Stromal cell of bone marrow (primary cell): ENCODE measurements at places on chromosomes 2 and 18.
A peak's percentile ranks its signal among the peaks of the same experiment; 100 is the strongest.

GRCh38 chr2:95277246-95277906, 3.1 kb downstream of the PROM2 start:
- no peak for DNase-seq

- peak; percentile 90 for DNase-seq
These were observed 139.0 kb downstream of the DDX1 start for GRCh38 chr2:15730545-15731212.

DNA sequence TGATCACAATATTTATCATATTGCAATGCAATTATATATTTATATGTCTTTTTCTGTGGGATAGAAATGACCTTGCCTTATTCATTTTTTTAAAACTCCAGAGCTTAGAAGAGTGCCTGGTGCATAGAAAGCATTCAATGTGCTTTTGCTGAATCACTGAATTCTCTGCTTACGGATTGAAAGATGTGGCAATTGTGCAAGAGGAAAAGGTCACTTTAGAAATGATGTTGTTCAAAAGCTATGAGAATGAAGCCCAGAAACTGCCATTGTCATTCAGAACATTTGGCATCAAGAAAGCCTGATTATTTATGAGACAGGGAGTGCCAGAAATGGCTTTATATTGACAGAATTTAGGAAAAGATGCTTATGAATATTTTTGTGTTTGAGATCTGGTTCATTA, 678.6 kb upstream of the CDH2 start:
- DNase-seq: peak; percentile 51

DNA sequence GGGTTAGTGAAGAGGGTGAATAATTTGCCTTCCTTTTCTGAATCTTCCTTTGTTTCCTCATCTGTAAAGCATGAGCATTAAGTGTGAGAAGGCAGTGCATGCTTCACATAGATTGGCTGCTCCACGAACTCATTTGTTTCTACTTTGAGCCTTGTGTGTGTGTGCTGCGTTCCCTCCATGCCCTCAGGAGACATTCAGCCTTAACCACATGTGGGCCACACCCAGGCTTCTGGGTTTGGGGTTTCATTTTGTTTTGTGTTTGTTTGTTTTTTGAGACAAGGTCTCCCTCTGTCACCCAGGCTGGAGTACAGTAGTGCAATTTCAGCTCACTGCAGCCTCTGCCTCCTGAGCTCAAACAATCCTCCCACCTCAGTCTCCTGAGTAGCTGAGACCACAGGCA, 843.3 kb downstream of the GALR1 start:
- DNase-seq: no peak

- peak; percentile 38 for DNase-seq
These were observed 20.7 kb upstream of the MREG start for GRCh38 chr2:216034065-216034464.

DNA sequence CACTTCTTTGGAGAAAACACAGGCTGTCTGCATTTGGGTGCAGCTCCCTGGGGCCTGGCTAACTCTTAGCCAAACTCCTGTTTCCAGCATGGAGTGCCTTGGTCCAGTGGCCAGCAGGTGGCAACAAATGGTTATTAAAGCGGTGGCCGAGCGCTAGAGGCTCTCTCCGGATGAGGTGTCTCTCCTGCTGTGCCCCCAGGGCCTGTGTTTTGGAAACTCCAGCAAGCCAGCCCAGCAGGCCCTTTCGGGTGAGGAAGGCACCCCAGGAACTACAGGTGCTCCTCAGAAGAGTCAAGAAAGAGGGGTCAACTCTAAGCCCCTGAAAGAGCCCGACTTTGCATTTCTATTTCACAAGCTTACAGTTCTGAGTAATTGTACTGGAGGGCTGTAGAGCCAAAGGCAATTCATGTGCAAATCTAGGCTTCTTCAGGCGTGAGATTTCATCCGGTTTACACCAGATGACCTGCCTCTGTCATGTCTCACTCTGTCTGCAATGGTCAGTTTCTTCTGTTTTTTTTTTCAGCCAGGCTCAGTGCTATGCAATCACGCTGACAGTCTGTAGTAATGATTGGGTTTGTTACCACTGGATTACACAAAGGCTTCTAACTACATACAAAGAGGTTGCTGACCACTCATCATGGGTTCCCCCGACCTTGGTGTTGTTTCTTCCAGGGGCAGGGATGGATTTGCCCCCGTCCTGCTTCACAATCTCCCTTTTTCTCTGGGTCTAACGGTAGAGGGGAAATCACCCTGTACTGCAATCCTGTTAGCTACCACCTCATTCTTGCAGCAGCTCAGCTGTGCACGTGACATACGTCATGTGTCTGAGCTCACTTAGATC, 7.6 kb upstream of the CHRNA1 start:
- peak; percentile 61 for DNase-seq

GRCh38 chr2:238761868-238762267, 86.0 kb upstream of the TWIST2 start:
- DNase-seq: no peak

DNA sequence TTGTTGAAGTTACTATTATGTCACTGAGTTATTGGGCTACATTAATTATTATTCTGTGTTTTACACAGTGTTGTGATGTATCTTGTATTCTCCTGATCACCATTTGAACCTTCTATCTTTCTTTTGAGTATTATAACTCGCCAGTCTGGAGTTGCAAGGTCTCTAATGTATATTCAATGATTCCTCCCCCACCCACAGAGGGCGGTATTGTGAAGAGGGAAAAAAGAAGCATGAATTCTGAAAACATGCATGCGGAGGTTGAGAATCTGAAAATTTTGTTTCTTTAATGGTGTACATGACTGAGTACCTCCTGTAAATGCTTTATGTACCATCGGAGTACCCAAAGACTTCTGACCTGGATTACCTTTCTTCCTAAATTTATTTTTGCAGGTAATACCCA, 266.6 kb downstream of the NR4A2 start:
- DNase-seq: no peak

- no peak for DNase-seq
These were observed 90.3 kb downstream of the PRPF40A start for GRCh38 chr2:152626911-152627339.

DNA sequence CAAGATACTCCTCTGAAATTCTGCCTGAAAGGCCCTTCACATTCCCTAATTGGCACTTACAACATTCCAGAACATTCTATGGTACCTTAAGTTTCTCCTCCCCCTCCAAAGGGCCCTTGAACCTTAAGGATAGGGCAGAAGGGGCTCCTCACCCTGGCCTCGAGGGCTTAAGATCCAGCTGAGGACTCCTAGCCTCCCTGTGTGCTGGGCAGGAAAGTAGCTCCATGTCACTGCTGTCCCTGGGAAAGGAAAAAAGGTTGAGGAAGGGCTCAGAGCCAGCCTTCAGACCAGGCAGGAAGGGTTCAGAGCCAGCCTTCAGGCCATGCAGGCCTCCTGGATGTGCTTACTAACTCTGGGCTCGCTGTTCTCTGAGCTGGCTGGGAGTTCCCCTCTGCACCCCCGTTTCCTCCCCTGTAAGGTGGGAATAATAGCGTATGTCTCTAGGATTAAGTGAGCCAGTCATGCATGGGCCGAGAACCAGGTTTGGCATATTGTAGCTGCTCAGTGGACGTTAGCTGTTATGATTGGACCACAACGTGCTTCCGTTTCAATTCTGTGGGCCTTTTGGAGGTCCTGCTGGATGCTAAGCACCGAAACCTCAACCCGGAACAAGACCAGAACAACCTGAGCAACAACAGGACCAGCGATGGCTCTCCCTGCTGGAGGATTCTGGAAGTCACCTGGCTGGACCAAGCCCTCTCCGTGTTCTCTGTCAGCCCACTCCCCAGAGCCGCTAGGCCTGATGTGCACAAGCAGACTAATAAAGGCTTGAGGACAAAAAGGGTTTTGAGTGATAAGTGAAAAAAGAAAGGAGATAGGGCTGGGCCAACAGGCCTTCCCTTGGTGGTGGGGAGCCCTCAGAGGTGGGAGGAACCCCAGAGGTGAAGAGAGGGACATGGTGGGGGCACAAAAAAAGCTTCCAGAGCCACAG, 1.0 kb upstream of the B3GNT7 start:
- DNase-seq: no peak

DNA sequence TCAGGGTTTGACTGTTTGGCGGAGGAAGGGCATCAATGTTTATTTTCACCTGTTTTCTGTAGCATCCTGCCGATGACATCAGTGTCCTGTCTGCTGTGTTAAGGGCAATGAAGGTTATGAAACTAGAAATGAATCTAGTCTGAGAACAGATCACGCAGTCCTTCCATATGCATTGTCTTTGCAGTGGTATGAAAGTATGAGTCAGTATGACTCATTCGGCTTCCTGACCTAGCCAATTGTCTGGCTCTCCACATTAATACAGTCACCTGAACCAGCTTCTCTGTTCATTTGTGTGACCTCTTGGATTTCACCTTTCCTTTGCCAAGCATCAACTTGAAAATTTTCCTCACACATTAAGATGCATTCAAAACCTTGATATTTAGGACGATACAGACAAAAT, 353.8 kb downstream of the RND3 start:
- DNase-seq: no peak

DNA sequence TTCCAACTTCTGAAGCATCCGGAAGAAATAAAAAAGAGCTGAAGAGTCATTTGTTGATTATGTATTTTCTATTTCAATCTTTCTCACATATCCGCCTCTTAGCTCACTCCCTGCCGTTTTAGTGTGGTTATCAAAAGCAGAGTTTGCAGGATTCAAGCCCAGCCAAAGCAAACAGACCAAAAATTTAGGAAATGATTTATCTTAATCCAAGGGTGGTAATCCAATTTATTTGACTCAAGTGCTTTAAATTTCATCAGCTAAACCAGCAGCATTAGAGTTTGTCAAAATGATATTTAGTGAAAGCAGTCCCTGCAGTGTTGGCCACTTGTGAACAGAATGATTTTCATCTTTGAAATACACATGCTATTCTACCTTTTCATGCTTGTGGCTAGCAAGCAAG, 129.3 kb upstream of the CCDC68 start:
- no peak for DNase-seq

DNA sequence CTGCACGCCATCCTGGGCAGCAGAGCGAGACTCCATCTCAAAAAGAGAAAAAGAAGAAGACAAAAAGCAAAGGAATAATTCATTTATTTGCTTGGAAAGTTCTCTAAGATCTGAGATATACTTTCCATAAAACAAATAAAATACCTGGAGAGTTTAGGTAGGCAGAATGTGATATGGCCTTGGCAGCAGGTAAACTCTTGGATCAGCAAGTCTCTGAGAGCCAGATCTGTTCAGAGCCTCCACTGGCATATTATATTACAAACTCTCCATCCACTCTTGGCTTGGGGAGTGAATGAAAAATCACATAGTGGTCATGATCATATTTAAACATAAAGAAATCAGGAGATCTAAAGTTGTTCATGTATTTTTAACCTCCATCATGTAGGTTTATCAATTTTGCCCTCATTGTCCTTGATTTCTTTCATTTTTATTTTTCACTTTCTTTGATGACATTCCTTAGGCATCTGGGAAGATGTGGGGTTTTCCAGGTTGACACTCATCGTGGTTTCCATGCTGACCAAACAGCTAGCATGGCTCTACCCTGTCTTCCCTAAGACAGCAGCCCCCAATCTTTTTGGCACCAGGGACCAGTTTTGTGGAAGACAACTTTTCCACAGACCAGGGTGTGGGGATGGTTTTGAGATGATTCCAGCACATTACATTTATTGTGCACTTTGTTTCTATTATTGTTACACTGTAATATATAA, 10.2 kb downstream of the LRRFIP1 start:
- no peak for DNase-seq

DNA sequence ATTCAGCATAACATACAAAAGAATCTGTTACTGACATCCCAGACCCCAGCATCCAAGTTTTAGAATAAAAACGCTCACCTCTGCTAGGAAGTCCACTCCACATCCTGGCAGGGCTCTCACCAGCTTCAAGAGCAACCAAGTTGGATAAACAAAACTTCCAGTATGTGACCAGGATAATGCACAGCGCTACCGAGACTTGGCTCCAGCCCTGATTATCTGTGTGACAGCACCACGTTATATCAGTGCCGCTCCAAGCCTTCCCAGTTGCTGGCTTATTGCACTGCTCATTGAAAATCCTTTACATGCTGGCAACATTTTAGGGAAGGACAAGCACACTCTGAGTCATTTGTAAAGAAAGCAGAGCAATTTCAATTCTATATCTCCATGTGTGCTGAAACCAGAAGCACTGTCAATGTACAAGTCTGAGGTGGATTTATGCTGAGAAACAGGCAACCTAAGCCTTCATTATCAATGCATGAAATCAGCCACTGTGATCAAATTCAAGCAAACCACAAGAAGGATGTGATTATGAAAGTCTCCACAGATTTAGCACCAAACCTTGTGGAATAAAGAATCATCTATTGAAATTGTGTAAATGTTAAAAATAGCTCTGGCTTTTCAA, 115.7 kb downstream of the ZNF385B start:
- DNase-seq: no peak

DNA sequence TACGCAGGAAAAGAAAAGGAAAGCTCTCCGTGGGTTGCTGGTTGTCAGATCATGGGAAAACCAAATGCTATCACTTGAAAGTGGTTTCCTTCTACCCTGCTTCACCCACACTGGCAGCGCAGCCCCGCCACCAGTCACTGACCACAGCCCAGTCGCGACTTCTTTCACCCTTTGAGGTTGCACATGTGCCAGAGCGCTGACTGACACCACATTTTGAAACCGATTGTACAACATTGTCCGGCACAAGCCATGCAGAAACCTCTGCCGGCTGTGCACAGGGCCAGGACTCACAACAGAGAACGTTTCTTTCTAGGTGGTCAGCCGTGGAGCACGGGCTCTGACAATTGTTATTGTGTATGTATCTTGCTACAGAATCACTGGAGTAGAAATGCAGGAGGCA, 827.2 kb upstream of the POU3F3 start:
- DNase-seq: no peak

- DNase-seq: no peak
These were observed 7.4 kb downstream of the EPAS1 start for GRCh38 chr2:46304635-46305034.

GRCh38 chr2:100524331-100524730, 38.5 kb upstream of the PDCL3 start:
- DNase-seq: peak; percentile 29

DNA sequence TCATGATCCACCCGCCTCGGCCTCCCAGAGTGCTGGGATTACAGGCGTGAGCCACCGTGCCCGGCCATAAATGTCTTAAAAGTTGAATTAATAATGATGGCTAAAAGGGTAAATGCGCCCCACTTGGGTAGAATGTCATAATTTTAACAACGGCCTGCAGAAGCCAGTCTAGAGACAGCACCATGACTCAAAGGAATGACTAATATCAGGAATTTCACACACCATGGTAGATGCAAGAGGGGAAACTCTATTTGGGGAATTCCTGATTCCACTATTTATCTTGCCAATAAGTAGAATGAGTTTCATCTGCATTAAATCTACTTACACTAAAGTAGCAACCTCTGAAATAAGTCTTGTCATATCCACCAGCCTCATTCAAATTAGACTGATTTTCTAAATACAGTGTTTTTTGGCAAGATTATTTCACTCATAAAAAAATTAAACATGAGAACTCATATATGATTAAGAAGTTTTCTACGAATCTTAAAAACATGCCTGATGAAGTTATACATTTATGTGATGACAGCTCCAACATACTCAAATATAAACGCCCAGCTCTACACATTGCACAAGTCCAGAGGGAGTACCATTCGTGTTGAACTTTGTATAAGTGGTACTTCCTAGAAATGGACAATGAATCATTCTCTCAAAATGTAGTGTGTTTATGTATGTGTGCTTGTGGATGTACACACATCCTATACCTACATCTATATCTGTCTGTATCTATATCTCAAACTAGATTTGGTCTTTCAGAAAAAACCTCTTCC, 309.7 kb downstream of the IRS1 start:
- DNase-seq: peak; percentile 65

- DNase-seq: no peak
These were observed 105.6 kb downstream of the MAPK4 start for GRCh38 chr18:50665519-50665918.
